ENCODE measurements at places on chromosomes 2 and 18.

GRCh38 chr2:157441072-157441454 is 2.8 kb downstream of the CYTIP start:
- DNase-seq = no peak

DNA sequence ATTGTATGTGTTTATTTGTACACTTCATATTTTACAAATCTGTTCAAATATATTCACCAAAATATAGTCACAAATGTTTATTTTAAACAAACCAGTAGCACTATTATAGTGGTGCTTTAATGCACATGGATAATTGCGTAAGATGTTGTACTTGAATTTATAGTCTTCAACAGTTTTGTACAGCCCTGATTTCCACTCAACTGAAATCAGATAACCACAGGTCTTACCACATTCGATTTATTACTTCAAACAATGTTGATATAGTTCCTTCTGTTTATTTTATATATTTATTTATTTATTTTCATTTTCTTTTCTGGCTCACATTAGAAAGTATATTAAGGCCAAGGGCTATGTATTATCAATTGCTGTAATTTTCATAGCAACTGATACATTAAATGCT is 99.4 kb upstream of the ZNF804A start:
- DNase-seq = no peak

- no peak for DNase-seq
Observed at GRCh38 chr18:54805571-54806334, 22.5 kb upstream of the RAB27B start.

- peak; percentile 59 for DNase-seq
Observed at GRCh38 chr2:207394812-207395534, 134.8 kb upstream of the CREB1 start.

DNA sequence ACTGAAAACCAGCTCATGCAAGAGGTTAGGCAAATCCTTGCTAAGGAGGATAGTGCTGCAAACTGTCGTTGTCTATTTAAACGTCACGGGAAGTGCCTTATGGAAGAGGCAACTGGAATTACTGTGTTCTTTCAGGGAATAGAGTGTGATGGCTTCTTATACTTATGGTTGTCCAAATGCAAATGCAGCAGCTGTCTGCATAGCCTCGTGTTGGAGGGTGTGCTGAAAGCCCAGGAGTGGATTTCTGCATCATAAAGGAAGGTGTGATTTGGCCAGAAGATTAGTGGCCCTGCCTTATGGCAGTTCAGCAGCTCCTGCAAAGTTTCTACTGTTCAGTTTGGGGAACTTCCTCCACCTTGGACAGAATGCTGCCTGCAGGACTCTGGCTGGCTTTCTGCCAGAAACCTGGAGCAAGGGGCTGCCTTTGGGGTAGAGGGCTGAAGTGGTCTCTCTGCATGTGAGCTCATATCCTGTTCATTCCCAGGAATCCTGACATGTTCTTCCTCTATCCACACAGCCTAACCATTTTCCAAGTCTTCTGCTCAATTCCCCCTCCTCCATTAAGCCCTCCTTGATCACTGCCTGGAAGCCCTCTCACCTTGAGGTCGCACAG is 321.2 kb upstream of the CXCR4 start:
- no peak for DNase-seq

- no peak for DNase-seq
Observed at GRCh38 chr2:239832490-239833268, 192.5 kb downstream of the NDUFA10 start.

DNA sequence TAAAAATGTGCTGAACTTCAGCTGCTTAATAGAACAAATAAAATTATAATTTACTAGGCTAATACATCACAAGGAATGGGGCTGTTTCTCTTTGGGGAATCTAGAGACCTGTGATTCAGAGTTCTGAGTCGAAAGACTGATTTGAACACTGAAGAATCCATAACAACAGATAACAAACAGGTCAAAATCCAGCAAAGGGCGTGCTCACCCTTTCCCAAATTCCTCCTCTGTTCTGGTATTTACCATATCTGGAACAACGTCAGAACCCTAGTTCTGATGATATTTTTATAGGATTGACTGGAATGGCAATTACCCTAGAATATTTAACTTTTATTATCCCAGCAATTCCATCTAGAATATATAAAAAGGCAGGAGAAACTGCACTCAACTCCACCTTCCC is 66.0 kb upstream of the ITGA6 start:
- DNase-seq = no peak

GRCh38 chr18:54983041-54983686 is 23.9 kb upstream of the CCDC68 start:
- no peak for DNase-seq

Measured in stimulated activated CD4-positive, alpha-beta T cell treated with anti-CD3 and anti-CD28 coated beads, Interleukin-15, amount 100 ng/mL, for 48 hours (primary cell).